ENCODE measurements at places on chromosomes 5 and 9.

DNA sequence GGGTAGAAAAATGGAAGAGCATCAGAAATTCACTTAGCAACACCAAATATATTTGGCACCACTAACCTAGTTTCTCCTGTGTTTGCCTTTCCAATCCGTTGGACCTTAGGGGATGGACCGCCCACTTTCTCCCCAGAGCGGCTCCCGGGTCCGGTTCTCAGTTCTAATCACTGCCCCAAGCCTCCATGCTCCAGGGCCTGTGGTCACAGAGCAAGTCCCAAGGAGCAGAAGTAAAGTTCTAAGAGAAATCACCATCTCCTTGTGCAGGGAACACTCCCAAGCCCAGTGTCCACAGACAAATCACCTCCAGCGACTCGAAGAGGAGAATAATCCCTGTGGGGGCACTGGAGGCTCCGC is 728 bp upstream of the SLC1A1 start:
- DNase-seq: no peak

DNA sequence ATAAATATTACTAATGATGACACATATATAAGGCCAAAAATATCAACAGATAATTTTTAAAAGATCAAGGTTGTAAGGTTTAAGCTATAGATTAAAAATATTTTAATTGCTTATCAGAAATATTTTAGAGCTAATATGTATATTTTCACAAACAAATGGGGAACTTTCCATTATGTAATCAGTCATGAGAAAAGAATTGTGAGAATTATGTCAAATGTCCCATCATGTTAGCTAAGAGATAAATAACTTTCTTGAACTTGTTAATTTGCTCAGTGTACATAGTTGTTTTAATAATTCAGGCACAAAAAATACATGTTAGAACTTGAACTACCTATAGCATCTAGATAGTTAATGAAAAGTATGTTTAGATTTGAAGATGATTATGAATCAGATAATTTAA is 67.7 kb downstream of the SYK start:
- DNase-seq: no peak

- DNase-seq: peak; percentile 37
Measured at GRCh38 chr9:108272349-108272899, 583.4 kb downstream of the ACTL7B start.

DNA sequence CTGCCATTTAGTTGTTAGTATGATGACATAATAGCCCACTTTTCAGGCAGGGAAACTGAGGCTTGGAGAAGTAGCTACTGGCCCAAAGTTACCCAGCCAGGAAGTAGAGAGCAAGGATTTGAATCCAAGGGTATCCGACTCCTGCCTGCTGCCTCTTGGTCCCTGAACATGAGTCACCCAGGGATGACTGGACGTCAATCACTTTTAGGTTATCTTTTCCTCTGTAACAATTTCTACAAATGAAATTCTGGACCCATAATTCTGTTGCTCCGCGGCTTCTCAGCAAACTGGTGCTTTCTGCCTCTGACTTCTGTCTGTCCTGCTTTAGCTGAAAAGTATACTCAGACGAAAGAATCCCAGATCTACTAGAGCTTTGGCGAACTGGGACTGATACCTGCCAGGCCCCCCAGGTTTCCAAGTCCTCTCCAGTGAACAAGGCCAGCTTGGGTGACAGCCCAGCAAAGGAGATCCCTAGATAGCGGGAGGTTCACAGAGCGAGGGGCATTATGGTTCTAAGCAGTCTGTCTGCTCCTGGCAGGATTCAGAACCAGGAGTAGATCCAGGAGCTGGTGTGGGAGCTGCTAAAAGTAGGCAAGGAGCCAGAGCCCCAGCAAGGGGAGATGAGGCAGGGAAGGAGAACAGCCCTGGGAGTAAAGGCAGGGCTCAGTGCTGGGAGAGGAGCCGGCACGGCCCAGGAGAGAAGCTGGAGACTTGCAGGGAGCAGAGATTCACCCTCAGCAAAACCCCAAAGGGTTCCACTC is 20.6 kb downstream of the OLFML2A start:
- no peak for DNase-seq

DNA sequence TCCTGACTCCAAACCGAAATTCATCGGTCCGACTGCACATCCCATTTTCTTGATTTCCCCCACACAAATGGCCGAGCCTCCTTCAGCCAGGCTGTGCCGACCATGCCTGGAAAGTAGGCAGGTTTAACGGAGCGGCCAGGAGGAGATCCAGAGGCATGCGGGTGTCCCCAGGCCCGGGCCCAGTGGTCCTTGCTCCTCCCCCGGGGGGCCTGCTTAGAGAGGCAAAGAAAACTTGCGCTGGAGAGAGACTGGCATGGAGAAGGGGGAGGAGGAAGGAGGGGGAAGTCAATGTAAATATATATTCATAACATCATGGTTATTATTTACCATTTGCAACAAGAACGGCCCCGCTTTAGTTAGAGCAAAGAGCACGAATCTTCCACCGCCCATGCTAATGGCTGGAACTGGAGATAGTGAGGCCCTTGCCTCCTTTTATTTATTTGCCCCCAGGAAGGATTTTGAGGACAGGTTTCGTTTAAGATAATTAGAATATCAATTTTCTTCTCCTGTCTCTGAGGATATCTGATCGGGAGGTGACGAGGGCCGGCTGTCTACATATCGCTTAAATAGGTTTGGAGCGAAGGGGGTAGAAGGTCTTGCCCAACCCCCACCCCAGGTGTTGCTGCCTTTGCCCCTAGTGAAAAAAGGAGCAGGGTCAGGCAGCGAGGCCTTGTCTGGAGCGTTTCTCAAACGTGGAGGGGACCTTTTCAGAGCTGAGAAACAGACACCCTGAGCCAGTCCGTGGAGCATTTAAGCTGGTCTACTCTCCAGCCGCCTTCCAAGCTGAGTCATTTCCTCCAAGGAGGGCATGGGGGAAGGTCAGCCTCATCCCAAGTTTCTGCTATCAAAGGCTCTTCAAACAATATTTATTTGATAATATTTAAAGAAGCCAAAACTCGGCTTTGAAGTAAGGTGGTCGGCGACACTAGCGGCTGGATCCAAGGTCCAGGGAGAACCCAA is 2.5 kb downstream of the BARHL1 start:
- no peak for DNase-seq

DNA sequence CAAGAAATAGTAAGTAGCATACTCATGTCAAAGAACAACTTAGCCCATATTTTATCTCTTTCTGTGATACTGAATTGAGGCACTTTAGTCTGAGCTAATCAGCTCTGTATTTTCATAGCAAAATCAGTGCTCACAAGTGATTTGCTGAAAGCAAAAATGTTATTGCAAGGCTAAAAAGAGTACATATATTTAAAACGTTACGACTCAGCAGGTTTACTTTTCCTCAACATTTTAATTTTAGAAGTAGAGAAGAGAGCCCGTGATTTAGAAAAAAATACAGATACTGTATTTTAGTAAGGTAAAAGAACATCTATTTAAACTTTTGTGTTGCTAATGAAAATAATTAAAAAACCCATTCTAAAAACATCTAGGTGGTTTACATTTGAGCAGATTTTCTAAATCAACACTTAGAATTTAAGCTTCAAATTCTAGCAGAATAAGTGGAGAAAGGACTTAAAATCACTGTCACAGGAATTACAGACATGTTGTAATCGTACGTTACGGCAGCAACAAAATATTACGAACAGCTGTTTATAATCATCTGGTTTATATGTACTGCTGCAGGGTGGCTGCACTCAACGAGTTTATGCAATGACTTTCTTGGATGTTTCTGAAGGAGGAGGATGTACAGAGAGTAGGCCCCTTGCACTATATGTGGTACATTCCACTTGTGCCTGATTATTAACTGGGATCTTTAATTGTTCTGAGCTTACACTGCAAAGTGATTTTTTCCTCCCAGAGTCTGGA is 20.1 kb downstream of the SREK1 start:
- no peak for DNase-seq

- no peak for DNase-seq
Measured at GRCh38 chr5:159971514-159971913, 37.4 kb upstream of the TTC1 start.

DNA sequence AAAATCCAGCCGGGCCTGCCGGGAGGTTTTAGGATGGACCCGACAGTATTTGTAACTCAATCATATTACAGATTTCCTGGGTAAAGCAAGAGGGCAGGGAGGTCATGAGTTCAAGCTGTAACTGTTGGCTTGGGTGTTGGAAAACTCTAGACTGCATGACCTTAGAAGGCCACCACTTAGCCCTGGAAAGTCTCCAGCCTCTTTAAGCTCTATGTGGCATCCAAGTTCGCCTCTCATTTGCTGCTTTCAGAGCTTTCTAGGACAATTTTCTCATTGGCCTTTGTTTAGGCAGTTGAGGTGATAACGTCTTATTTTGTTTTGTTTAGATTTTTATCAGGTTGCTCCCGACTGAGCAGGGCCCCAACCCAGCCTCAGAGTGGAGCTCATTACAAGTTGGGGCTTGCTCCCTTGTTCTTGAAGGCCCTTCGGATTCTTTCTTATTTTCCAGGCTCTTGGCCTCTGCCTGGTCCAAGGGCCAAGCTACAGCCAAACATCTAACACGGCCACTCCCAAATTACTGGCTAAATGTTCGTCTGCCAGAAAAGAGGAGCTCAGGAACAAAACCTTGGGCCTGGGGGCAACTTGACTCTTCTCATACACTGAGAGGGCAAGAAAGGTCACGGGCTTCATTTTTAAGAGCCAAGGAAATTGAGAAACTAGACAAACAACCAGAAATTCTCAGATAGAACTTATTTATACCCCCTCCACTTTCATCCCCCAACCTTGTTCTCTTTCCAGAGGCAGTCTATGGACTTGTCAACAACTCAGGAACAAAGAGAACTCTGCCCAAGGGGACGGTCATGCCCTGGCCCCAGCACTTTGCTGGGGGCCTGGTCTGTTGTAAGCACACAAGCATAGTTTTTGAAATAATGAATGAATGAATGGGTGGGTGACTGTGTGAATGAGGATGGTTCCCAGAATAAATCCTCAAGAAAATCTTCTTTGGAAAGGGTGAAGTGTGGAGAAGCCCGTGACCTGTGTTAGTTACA is 526.9 kb downstream of the BNC2 start:
- DNase-seq: peak; percentile 53

DNA sequence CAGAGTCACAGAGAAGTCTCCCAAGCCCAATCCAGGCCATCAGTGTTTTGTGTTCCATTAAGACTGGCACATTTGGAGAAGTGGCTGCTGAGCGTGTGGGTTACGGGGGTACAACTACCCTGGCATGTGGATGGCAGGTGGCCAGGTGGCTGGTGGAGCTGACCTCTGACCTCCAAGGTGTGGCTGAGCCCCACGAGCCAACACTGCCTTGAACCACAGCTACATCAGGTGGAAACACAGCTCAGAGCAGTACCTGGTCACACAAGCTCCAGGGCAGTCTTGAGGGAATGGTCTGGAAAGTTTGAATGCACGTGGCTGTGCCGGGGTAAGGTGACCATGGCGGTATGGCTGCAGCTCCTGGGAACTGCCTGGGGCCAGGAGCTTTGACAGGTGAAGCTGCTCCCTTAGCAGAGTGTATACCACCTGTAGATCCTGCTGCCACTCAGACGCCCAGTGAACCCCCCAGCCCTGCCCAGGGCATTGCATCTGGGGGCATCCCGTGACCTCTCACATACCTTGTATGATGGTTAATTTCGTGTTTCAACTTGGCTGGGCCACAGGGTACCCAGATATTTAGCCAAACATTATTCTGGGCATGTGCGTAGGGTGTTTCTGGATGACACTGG is 207.9 kb downstream of the GADD45G start:
- peak; percentile 50 for DNase-seq

GRCh38 chr5:134289509-134290113 is 63.7 kb upstream of the PPP2CA start:
- DNase-seq: peak; percentile 72

DNA sequence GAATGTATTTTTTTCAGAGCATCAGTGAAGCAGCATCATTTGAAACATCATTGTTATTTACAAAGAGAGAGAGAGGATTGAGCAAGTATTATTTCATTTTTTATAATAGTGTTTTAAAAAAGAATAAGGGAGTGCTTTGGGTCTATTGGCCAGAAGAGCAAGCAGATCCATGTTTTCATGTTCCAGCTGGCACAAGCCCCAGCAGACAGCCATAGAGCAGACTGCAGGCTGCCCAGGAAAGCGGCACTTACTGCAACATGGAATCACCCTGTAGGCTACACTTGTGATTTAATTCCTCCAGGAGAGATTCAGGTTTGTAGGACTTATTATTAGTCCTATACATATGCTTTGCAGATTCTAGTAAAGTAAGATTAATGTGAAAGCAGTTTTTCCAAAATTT is 407.0 kb upstream of the GRAMD2B start:
- DNase-seq: peak; percentile 56

- no peak for DNase-seq
Measured at GRCh38 chr5:67156976-67157583, 39.5 kb downstream of the CD180 start.

DNA sequence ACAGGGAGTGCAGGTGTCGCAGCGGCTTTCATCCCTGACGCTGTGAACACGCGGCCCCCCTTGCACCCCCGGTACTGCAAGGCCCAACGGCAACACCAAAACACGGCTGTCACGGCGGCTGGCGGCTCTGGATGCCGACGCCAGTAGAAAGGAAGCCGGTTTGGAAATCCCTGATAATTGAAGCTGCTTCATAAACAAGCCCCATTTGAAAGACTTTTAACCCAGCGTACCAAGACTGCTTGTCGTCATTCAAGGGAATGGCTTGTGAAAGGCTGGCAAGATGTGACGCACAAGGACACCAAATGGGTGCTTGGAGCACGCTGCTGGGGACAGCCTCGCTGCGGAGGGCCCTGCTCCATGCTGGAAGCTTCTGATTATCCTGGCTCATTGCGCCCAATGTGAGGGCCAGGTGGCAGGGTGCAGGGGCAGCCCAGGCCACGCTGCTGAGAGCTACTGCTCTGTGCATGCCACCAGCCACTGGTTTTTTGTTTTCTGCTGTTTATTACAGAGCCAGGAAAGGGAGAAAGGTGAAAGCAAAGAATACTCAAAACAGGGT is 63.1 kb downstream of the GTF3C4 start:
- no peak for DNase-seq

DNA sequence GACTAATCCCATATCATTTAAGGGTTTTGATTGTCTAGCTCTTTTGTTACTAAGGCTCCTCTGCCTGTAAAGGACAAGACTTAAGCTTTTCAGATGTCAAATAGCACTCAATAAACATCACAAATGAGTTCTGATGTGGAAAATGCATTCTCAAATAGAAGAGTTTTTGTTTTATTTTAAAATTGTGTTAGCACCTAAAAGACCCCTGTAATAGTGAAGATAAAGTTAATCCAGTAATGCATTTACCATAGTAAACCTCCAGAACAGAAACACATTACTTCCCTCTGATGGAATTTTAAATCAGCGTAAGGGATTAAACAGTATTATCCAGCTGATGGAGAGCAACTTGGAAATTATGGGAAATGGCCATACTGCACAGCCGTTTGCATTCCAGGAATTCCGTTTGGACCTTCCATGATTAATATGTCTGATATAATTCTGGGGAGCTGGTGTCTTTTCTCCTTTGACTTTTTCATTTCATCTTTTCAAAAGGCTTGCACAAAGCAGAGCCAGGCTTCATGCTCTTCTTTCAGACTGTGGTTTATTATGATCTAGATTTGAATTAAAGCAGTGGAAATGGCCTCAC is 105.6 kb downstream of the PPP2R2B start:
- no peak for DNase-seq

- DNase-seq: no peak
Measured at GRCh38 chr9:5402217-5402616, 35.5 kb downstream of the PLGRKT start.

All from adrenal gland (tissue), 19 donors.